ENCODE measurements at places on chromosomes 16 and 17.

GRCh38 chr16:4699046-4699556 is 5.7 kb downstream of the NUDT16L1 start:
- DNase-seq, result no peak

GRCh38 chr16:30937692-30938091 is 11.2 kb upstream of the ORAI3 start:
- DNase-seq, result no peak

- no peak for DNase-seq
Observed at GRCh38 chr16:31025339-31025738, 8.0 kb upstream of the STX4 start.

- peak; percentile 70 for DNase-seq
Observed at GRCh38 chr17:18184143-18185031, 759 bp downstream of the ALKBH5 start.

- no peak for DNase-seq
Observed at GRCh38 chr17:58520843-58521430, 6.5 kb upstream of the MTMR4 start.

DNA sequence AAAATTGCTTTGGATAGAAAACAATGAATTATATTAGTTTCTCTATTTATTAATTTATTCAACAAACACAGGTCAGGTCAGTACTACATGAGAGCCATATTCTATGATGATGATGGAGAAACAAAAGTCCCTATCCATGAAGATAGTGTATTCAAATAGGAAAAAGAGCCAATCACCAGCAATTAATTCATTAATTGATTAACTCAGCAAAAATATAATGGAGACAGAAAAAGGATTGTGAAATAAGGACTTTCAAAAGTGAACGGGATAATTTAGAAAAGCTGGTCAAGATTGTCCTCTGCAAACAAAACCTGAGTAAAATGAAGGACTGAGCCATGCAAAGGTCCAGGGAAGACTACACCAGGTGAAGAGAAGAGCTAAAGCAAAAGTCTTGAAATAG is 1517.7 kb upstream of the CDH8 start:
- DNase-seq, result no peak

Measured in naive thymus-derived CD4-positive, alpha-beta T cell (primary cell).